ENCODE measurements at places on chromosomes 2 and 18.

- no peak for DNase-seq
Measured at GRCh38 chr2:28334527-28334894, 58.1 kb upstream of the FOSL2 start.

DNA sequence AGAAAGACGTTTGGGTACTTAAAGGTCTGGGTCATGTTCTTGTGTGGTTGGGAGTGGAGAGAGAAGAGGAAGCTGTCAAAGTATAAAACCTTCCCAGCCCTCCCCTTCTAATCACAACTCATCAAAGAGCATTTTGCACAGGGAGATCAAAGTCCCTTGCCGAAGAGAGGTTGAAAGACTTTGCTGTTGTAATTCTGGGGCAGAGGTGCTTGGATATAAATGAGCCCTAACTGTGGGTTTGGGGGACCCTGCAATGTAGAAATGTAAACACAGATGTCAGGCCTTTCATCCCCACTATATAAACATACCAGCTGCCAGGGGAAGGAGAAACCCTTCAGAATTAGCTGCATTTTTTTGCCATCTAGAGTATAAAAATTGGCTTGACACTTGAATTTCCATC is 182.1 kb downstream of the ETAA1 start:
- no peak for DNase-seq

- DNase-seq: no peak
Measured at GRCh38 chr2:181106789-181107627, 126.6 kb downstream of the UBE2E3 start.

DNA sequence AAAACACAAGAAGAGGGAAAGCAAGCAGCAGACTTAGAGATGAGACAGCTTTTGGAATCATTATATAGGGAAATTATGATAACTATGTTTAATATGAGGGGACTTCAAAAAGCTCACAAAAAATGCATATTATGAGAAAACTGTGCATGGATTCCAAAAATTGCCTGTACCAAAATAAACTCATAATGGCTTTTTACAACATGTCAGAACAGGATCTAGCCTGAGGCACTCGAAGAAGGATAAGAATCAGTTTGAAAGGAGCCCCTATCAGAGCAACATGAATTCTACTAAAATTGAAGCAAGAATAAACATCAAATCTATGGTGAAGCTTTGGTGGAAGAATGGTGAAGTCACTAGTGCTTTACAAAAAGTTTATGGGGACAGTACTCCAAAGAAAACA is 187.4 kb downstream of the RDH14 start:
- no peak for DNase-seq

- no peak for DNase-seq
Measured at GRCh38 chr18:23131693-23132319, 3.5 kb upstream of the CABLES1 start.

DNA sequence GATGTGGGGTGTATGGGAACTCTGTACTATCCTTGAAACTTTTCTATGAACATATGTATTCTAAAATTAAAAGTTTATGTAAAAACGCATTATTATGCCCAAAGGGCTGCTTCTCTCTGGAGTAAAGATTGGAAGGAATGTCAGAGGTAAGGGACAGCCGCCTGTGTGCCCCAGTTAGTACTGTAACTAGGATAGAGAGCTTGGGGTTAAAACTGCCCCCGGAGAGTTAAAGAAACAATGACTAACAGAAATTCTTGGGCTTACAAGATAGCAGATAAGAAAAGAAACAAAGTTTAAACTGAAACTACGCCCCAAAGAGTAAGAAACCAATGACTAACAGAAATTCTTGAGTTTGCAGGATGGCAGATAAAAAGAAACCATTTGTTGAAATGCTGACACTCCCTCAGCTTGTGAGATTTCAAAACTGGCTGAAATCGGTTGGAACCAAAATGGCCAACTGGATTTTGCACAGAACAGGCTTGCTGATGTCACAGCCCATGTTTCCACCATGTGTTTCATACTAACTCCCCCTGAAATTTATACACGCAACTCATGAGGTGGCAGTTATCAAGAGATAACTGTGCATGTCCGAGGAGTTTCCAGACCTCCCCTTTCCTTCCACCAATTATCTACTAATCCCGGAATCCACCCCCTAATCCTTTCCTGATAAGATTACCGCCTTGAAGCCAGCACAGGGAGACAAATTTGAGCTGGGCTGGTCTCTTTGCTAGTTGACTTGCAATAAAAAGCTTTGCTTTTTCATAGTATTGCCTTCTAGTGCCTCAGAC is 8.7 kb upstream of the TXNDC2 start:
- no peak for DNase-seq

- no peak for DNase-seq
Measured at GRCh38 chr2:28412625-28413151, 20.0 kb downstream of the FOSL2 start.

- no peak for DNase-seq
Measured at GRCh38 chr2:138846216-138846821, 66.1 kb upstream of the NXPH2 start.

DNA sequence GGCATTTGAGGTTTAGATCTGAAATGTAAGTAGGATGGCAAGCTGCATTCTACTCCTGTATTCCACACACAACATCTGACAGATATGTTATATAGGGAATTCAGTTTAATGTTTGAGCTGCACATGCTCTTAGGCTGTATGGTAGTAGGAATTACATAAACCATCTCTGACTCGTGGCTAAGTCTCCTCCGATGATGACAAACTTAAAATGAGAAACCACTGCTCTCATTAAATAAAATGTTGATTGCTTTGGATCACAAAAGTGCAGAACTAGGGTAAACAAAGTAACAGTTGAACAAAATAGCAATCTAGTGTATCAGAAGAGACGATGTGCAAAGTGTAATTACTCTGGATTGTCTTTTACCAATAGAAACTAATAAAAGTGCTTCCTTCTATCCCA is 50.1 kb upstream of the WDR75 start:
- DNase-seq: no peak

GRCh38 chr2:157193461-157193860 is 64.0 kb upstream of the GALNT5 start:
- no peak for DNase-seq

Data from stimulated activated CD8-positive, alpha-beta memory T cell treated with anti-CD3 and anti-CD28 coated beads, Interleukin-15, amount 100 ng/mL, for 24 hours (primary cell).